T1000 (cell line): ENCODE measurements at places on chromosomes 3 and 15.

DNA sequence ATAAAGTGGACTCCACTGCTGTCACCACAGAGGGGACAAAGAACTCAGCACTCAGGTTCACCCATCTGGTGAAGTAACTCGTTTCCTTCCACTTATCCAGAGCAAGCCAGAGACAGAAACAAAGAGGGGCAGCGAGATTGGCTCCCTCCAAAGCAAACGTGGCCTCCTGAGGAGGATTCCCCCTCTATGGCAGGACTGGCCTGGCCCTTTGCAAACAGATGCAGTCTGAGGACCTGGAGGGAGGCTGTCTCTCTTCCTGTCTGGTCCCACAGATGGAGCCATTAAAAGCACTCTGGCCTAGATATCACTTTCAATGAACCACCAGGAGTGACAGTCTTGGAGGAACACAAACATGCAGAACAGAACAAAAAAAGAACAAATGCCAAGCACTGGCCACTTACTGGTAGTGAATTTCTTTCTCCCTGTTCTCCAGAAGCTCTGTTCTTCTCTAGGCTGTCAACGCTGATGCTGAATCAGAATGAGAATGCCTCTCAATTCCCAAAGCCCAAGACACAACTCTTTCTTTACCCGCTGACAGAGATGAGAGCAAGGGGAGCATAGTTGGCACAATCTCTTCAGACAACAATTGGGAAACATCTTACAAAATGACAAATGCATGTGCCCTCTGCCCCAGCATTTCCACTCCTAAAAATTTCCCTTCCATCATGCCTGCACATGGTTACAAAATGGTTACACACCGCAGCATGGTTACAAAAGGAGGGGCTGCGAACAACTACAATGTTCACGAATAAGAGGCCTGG lies 14.3 kb downstream of the KLHL25 start:
- DNase-seq: no peak

DNA sequence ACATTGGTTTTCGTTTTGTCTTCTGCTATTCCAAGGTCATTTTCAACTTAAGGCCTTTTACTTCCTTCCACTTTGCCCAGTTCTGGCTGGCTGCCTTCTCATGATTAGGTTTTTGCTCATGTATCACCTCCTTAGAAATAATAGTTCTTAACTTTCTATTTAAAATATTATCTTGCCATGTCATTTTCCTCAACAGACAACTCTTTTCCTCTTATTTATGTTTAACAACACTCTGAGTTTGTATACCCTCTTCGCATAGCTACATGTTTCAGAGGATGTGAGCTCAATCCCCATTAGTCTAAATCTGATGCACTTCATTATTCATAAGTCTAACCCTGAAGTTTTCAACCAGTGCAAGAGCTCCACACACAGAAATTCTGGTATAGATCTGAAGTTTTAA lies 299.1 kb downstream of the BCHE start:
- DNase-seq: no peak

DNA sequence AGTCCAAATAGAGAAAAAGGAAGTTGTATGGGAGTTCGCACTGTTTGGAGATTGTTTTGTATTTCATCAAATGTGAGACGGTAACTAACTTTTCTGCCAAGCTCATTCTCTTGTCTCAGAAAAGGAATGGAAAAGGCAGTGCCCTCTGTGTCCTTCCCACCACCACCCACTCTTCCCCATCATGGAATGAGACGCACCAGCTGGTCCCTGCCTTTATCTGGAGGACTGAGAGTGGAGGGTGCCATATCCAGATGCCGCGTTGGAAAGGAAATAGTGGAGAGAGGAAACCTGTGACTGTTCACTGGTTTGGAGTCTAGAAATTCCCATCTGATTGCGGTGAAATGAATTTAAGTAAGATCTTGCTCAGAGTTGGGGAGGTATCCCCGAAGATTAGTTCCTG lies 3.7 kb upstream of the CCK start:
- no peak for DNase-seq

- no peak for DNase-seq
Measured at GRCh38 chr3:14907043-14907966, 40.1 kb upstream of the NR2C2 start.

- no peak for DNase-seq
Measured at GRCh38 chr15:56837273-56837672, 81.2 kb upstream of the TCF12 start.

- DNase-seq: no peak
Measured at GRCh38 chr3:129656659-129657247, 50.3 kb upstream of the PLXND1 start.

GRCh38 chr3:38507120-38507519 lies 11.0 kb downstream of the EXOG start:
- no peak for DNase-seq
